ENCODE measurements at places on chromosomes 2 and 18.

DNA sequence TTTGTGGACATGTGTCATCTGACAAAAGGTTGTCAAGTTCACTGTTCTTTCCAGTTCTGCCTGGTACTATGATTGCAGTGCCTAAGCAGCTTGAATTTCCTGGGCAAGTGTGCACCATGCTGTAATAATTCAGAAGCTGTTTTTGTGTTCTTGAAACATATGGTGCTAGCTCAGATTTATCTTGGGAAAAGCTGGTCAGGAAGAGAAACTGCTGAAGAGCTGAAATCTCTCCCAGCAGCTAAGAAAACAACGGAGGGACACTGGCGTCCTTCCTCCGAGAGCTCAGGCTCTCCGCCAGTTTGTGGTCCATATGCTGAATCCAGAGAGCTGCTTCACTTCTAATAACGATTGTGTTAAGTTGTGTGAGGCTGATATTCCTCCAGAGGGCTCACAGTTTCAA lies 642.0 kb downstream of the DPP10 start:
- DNase-seq, result no peak

DNA sequence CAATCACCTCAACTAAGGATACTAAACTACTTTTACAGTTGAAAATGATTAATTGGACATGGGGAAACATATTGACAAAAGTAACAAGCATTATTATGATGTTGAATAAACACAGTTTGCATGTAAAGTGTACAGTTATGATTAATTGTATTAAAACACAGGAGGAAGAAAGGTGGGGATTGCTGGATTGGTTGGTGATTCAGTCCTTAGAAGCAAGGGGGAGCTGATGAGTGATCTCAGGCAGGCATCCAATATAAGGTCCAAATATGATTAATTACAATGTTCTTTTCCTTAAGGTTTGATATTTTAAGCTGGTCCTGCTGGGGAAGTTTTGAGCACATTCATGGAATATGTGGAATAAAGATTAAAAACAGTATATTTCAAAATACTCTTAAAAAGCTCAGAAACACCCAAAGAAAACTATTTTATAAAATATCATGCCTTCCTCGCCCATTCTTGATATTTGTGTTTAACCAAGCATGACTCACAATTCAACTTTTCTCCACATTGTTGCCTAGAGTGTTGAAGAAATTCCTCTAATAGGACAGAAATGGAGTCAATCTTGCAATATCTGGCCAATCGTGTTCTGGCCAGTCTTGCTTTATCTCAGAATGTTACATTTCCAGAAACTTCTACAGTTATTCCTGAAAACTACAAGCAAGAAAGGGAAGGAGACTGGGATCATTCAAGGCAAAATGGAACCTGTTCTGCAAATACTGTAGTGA lies 268.2 kb downstream of the RPIA start:
- no peak for DNase-seq

- DNase-seq, result no peak
These were observed 230.5 kb downstream of the ZNF521 start for GRCh38 chr18:25121442-25121841.

DNA sequence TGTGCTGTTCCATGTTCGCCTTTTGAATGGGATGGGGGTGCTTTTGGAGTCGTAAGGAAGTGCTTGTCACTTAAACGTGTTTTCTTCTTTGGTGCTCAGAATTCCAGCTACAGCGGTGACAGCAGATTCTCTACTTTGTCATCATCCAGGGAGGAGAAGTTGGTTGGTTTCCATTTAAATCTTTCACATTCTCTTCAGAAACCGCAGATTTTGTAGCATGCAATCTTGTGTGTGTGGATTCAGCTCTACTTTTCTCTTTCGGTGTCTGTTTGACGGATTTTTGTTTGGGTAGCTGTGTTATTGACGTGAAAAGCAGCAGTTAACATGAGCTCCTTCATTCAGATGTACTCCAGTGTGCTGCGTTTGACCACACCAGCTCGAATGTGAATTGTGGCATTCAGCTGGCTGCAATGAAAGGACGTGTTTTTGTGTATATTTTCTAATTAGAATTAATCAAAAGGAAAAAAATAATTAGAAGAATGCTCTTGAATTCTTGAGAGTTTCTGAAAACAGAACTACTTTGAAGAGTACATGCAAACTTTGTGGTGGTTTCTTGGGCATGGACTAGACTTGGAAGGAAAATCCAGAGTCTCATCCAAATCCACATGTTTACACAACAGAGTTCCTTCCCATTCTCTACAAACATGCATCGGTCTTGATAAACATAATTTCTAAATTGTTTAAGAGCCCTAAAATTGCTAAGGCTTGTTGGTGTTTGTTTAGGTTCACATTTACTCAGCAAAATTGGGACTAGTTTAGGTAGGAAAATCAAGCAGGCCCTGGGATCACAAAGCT lies 68.7 kb upstream of the RBM44 start:
- DNase-seq, result no peak

GRCh38 chr2:238128534-238129001 lies 9.9 kb upstream of the KLHL30 start:
- no peak for DNase-seq

All from activated CD8-positive, alpha-beta T cell treated with anti-CD3 and anti-CD28 coated beads, Interleukin-2, amount 10 ng/mL, durations not matched to agents 7 days and 5 days (primary cell).